ENCODE measurements at places on chromosomes 4 and X. TPM values are rescaled to one million over a fixed set of nuclear protein-coding genes. Genes with fewer than 3 reads are reported as not detected.

SMR3B gene
- total RNA-seq, result not detected

SHROOM3 gene
- 29.2 TPM for total RNA-seq

DNA sequence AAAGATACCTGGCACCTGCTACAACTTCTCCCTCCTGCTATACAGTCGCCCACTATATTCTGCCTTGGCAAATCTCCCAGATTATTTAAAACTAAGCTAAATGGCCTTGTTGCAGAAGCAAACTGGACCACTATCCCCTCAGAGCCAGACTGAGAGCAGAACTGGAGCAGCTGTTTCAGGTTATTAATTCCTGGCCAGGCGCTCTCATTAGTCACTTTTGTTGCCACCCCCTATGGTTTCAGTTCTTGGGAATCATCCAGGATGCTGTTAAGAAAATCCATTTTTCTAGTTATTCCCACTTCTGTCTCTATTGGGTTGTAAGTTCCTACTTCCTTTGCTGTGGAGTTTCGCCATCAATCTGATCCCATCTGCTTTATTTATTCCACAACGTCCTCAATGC lies 30.1 kb downstream of the ADGRA3 start:
- no peak for DNase-seq

DNA sequence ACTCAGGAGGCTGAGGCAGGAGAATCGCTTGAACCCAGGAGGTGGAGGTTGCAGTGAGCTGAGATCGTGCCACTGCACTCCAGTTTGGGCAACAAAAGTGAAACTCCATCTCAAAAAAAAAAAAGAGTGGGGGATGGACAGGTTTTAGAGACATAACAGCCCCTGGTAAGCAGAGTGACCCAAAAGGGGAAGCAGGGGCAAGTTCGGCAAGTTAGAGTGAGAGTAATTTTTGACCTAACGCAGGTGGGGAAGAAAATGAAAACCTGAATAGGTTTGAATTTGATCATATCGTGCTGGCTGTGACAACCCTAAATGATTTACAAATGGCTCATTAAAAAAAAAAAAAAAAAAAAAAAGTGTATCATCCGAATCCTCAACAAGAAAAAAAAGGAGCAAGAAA lies 25.7 kb upstream of the TMEM131L start:
- no peak for DNase-seq

- no peak for DNase-seq
Observed at GRCh38 chr4:147102596-147102995, 156.9 kb upstream of the TTC29 start.
